ENCODE measurements at places on chromosomes 7 and 10.
A peak's percentile ranks its signal among the peaks of the same experiment; 100 is the strongest.

GRCh38 chr10:96236090-96236478 is 35.3 kb downstream of the BLNK start:
- no peak for DNase-seq

- no peak for DNase-seq
Measured at GRCh38 chr7:6382817-6383216, 64.9 kb downstream of the DAGLB start.

GRCh38 chr7:134732728-134733127 is 46.7 kb upstream of the CALD1 start:
- no peak for DNase-seq

DNA sequence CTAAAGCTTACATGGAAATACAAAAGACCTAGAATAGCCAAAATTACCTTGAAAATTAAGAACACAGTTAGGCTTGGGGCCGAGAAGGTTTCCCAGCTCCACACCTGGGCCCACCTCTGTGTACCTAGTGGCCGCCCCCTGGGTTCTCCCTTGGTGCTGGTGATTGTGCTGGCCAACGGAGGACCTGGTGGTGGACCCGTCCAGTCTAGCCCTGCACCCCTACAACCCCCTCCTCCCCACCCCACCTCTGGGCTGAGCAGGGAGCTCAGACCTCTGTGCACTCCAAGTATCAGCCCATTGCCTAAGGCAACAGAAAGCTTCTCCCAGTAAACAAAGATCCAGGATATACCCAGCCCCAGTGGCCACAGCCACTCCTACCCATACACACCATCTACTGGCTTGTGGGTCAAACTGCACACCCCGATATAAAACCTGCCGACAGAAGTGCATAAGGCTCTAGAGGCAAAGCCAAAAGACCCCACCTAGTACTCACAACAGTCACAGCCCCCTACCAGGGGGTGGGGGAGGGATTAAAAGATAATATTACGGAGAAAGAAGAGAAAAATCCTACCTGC is 105.0 kb upstream of the DIP2C start:
- no peak for DNase-seq

- DNase-seq: no peak
Measured at GRCh38 chr10:131862548-131862947, 38.3 kb upstream of the PPP2R2D start.

DNA sequence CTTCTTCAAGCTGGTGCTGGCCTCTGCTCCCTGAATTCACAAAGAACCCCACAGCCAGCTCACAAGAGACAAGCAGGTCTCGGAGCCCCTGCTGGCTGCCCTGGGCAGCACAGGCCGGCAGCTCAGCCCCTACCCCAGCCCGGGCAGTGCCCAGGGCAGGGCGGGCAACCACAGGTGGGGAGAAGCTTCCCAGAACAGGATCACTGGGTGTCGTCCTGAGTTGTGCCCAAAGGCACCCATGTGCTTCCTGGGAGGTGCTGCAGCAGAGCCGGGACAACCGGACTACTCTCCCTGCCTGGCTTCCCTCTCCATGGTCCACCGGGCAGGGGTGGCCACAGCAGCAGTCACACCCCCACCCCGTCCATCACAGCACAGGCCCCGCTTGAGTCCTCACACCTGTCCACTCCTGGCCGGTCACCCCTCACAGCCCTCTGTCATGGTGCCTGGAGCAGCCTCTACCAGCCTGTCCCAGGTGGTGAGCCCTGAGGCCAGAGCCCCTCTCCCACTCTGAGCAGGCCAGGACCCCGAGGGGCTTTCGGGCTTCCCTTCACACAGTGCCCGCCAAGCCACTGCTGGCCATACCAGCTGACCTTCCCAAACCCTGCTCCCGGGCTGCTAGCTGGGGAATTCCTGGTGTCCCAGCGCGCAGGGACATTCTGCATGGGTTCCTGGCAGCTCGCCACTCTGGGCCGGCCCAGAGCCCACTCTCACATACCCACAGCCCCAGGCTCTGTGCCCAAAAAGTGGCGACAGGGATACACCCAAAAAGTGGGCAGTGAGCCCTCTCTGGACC is 3.1 kb downstream of the RASGEF1A start:
- DNase-seq: no peak

DNA sequence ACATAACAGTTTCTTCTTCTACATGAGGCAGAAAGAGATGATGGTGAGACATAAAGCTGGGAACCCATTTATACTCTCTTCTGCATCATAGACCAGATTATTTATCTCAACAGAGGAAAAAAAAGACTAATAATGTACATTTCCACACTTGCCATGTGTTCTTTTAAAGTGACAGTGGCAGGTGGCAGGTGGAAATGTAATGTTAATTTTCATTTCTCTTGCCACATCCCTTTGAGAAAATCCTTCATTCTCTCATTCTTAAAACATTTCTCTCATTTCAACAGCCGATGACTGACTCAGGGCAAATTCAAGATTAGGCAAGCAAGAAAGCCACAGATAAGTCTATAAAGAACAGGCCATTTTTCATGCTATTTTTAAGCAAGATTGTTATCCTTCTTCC is 635.6 kb upstream of the SORCS1 start:
- no peak for DNase-seq

DNA sequence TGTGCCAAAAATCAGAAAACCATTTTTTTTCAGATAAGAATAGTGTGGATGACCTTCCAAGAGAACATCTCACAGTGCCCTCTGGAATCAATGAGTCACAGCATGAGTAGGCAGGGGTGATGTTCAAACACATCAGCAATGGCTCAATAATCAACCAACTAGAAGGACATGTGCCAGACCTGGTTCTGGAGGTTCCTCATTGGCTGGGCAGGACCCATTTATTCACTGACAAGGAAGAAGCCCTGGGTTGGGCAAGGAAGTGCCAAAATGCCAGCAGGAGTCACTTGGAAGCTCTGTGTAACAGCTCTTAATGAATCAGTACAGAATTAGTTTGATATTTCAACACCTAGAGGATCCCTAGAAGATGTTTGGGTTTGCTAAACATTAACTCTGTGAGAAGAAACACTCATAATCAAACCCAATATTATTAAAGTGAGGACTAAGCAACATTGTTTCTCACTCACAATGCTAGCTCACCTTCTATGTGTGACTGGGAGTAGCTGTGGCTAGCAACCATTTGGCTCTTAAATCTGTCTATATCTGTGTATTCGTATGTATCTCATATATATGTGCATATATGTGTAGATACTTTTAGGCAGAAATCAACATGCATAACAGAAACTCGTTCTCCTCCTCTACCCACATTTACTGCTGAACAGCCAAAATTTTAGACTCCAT is 72.3 kb upstream of the APBB1IP start:
- DNase-seq: no peak

GRCh38 chr7:21317966-21318915 is 109.6 kb upstream of the SP4 start:
- peak; percentile 84 for DNase-seq
